ENCODE measurements at places on chromosomes 11 and 22. TPM values are rescaled to one million over a fixed set of nuclear protein-coding genes. Genes with fewer than 3 reads are reported as not detected.

The IL18 gene
- total RNA-seq: 0.08 TPM

The MUC5B gene
- total RNA-seq: not detected

The CARD18 gene
- not detected for total RNA-seq

The KRTAP5-8 gene
- not detected for total RNA-seq

The CALCA gene
- not detected for total RNA-seq

The CDON gene
- total RNA-seq: 104 TPM

The CD248 gene
- total RNA-seq: 2.6 TPM

The TRPC6 gene
- total RNA-seq: under 0.01 TPM

The ADORA2A gene
- 15.0 TPM for total RNA-seq

The FAM180B gene
- 0.94 TPM for total RNA-seq

The KLHL35 gene
- total RNA-seq: 3.3 TPM

The GPHA2 gene
- not detected for total RNA-seq

The MMP27 gene
- 1.3 TPM for total RNA-seq

The ZNF214 gene
- total RNA-seq: 4.4 TPM

The OR2AT4 gene
- not detected for total RNA-seq

The CENPM gene
- total RNA-seq: 9.2 TPM

The ZP1 gene
- total RNA-seq: 0.12 TPM

The TMPRSS4 gene
- total RNA-seq: not detected

The ASCL2 gene
- not detected for total RNA-seq

The BET1L gene
- 17.9 TPM for total RNA-seq

The OR2AG1 gene
- not detected for total RNA-seq

The CNTN5 gene
- not detected for total RNA-seq

The THY1 gene
- 7.3 TPM for total RNA-seq

The SAMM50 gene
- 34.6 TPM for total RNA-seq

The SLC25A1 gene
- total RNA-seq: 58.3 TPM

The POU2AF3 gene
- total RNA-seq: not detected

The HPX gene
- 0.45 TPM for total RNA-seq

The CASP1 gene
- total RNA-seq: 5.9 TPM

The MFRP gene
- not detected for total RNA-seq

The CDC42EP2 gene
- 8.5 TPM for total RNA-seq

The FZD4 gene
- 11.6 TPM for total RNA-seq

The LMO2 gene
- total RNA-seq: 2.1 TPM

The BRSK2 gene
- total RNA-seq: 0.23 TPM

The PIK3IP1 gene
- total RNA-seq: 42.7 TPM

The MN1 gene
- total RNA-seq: 0.47 TPM

The LBHD1 gene
- total RNA-seq: 0.82 TPM

The WEE1 gene
- 27.0 TPM for total RNA-seq

The ROBO4 gene
- 0.53 TPM for total RNA-seq

The OR5AN1 gene
- total RNA-seq: not detected

The ZFP91 gene
- total RNA-seq: 29.0 TPM

The PRODH gene
- 0.08 TPM for total RNA-seq

The GPR83 gene
- total RNA-seq: not detected

The PRR5 gene
- total RNA-seq: 2.3 TPM

The ACRV1 gene
- not detected for total RNA-seq

The OSM gene
- total RNA-seq: not detected

The CLTCL1 gene
- total RNA-seq: 12.0 TPM

The VPS37C gene
- total RNA-seq: 4.8 TPM

The ANKRD13D gene
- total RNA-seq: 32.9 TPM
